NCI-H526 (cell line): ENCODE measurements at places on chromosomes 3 and 15.

DNA sequence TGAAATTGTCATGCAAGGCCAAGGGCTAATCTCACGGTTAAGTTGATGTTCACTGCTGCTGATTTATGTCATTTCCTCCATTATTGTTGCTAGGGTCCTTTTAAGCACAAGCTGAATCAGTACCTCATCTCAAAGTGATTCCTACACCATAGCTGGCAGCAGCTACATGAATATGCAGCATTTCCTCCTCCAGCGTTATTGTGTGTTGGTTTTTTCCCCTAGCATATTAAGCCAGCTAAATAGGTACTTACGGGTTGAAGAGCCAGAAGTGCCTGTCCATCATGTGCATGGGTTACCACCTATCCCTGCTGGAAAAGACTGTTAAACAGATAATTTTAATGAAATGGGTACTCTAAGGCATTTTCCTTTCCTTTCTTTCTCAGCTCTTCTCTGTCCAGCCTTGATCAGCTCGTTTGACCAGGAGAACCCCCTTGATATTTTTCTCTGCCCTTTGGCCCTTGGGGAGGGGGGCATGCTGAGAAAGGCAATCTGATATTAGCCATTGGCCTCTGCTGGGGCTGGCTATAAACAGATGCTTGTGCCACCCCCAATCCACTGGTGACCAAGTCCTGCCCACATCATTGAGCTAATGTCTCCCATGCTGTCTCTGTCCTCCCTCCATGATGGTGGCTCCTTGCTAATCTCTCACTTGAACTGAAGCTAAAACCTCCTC, 115.6 kb upstream of the PLXNA1 start:
- DNase-seq = no peak

DNA sequence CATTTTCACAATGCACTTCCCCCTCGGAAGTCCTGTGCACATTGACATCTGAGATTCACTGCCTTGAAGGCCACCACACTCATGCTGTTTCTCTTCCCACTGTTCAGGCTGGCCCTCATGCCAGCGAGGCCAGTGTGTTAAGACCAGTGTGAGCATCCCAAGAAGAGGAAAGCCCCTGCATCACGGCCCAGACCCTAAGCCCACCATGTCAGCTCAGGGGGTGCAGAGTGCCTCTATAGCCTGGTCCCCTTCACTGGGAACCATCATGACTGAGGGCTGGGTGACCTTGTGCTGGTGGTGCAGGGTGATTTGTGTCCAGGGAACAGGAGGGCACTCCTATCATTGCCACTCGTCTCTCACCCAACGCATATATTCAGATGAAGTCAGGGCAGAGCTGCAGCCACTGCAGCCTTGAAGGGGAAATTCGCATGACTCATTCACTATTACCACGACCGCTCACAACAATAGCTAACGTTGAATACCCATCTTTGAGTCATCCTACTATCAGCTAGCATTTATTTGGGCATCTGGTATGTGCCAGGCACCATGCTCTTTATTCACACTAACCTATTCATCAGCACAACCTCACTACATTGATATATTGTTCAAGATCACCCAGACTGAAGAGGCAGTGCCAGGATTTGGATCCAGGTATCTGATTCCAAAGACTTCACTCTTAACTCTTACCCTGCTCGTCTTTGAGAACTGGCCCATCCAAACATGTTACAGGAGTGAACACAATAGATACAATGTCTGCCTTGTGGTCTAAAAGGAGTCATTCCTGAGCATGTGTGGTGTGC, 58.8 kb upstream of the SLC6A11 start:
- no peak for DNase-seq

- DNase-seq = no peak
These were observed 10.9 kb downstream of the SEMA7A start for GRCh38 chr15:74422652-74423430.

- no peak for DNase-seq
These were observed 84.3 kb downstream of the EEFSEC start for GRCh38 chr3:128237348-128238183.

- DNase-seq = no peak
These were observed 36.7 kb upstream of the BLM start for GRCh38 chr15:90680371-90680935.

DNA sequence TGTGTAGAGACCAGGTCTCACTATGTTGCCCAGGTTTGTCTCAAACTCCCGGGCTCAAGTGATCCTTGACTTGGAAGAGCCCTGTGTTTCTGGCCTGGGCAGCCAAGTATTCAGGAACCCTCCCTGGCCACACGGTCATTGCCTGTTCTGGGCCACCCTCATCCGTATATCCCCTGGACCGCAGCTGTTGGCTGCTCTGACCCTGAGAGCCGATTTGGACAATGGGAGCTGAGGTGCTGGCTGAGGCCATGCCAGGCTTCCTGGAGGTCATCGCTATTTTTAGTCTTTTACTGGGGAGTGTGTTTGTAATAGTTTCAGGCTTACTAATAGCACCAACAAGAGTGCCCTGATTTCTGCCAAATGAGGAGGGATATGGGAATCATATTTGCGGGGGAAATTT, 60.7 kb downstream of the ADAMTS7 start:
- no peak for DNase-seq

- DNase-seq = no peak
These were observed 3.8 kb upstream of the LCTL start for GRCh38 chr15:66569461-66570137.

- no peak for DNase-seq
These were observed 32.8 kb downstream of the CACNA2D2 start for GRCh38 chr3:50470658-50471057.

GRCh38 chr3:49841126-49841696, 15.2 kb downstream of the TRAIP start:
- no peak for DNase-seq

DNA sequence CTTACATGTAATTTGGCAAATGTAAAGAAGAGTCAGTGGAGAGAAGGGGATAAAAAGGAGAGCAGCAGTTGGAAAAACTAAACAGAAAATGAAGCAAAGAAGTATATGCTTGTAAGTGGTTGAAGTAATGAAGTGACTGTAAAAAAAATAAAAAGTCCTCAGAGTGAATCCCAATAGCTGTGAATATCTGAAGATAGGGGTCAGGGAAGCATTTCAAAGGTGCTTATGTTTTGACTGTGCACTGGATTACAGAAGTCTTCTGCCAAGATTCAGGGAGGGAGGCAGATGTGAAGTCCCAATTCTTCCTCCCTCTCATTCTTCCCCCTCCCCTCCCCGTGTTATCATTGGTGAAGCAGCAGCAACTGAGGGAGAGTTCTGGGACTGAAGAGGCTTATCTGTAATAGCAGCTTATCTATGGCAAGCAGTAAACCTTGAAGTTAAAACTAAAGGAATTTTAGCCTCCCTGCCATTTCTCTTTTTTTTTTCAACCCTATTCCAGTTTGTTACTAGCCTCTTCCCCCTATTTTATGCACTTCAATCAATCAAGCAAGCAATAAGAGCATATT, 597.9 kb downstream of the IGSF11 start:
- DNase-seq = no peak

GRCh38 chr3:174495311-174495710, 363.8 kb upstream of the NAALADL2 start:
- no peak for DNase-seq

DNA sequence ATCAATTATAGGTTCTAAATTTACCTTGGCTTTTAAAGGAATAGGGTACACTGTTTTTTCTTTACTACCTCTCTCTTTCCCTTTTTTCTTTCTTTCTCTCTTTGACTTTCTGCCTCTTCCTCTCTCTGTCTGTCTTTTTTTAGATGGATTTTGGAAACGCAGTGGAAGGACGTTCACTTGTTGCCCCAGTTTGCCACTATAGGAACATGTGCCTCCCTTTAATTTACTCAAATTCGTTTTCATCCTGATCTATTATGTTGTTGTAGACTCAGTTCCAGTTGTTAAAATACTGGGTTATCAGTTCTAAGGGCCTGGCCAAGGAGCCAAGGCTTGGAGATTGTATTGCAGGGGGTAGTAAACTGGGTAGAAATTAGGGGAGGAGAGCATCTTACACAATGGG, 1.1 kb upstream of the SPINK8 start:
- DNase-seq = no peak

DNA sequence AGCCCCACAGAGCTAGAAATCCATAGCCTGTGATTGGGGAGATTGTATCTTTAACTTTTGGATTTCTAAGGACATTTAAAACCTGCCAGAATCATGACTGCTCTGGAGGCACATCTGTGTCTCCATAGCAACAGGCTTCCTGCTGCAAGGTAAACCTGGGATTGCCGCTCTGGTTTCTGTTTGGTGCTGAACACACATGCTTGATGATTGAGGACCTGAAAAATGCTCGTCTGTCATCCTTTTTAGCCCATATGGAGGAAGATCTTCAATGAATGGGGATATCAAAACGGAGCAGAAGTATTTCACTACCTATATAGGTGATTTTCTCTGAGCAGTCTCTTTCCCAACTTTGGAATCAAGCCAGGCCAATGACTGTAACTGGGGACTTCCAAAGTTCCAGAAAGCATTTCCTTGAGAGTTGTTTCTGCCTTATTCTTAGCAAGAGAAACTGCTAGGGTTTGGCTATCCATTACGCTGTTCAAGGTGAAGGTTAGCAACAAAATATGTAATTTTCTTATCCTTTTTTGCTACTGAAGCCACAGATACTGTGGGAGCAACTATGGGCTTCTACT, 96.5 kb upstream of the TNIK start:
- DNase-seq = peak; percentile 35

GRCh38 chr3:170387950-170388349, 30.4 kb downstream of the SKIL start:
- DNase-seq = no peak

- no peak for DNase-seq
These were observed 49.5 kb downstream of the ARHGAP31 start for GRCh38 chr3:119343719-119344118.

DNA sequence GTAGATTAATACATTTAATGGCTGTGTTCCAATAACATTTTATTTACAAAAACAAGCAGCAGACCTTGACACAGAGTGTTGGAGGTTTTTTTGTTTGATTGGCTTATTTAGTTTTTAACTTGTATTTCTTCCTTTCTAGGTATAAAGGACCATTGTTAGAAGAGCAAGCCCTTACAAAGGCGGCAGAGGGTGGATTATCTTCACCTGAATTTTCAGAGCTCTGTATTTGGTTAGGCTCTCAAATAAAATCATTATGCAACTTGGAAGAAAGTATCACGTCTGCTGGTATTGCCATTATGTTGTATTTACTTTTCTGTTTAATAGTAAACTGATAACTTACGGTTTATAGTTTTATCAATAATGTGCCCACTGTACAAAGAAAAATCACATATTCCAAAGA, 10.0 kb downstream of the FAM98B start:
- DNase-seq = peak; percentile 65

DNA sequence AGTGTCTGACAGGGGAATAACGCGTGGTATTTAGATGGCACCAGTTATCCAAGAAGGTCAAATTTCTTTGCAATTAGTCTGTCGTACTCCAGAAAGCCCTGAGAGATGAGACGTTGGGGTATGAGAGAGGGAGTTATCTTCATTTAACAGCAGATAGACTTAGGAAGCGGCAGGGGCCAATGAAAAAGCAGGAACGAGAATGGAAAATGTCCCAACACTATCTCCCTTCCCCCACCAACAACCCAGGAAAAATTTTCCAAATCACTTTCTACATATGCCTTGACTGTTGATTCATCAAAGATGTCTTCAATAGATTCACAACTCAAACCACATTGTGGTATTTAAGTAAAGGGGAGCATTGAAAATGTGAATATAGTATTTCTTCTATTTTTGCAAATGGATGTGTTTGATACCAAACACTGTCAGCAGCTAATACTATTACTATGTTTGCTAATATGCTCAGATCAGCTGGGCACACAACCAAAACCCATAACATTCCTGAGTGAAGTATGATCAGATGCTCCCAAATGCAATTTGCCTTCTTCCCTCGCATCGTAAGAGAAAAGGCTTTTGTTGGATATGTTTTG, 13.3 kb upstream of the GREM1 start:
- DNase-seq = no peak

DNA sequence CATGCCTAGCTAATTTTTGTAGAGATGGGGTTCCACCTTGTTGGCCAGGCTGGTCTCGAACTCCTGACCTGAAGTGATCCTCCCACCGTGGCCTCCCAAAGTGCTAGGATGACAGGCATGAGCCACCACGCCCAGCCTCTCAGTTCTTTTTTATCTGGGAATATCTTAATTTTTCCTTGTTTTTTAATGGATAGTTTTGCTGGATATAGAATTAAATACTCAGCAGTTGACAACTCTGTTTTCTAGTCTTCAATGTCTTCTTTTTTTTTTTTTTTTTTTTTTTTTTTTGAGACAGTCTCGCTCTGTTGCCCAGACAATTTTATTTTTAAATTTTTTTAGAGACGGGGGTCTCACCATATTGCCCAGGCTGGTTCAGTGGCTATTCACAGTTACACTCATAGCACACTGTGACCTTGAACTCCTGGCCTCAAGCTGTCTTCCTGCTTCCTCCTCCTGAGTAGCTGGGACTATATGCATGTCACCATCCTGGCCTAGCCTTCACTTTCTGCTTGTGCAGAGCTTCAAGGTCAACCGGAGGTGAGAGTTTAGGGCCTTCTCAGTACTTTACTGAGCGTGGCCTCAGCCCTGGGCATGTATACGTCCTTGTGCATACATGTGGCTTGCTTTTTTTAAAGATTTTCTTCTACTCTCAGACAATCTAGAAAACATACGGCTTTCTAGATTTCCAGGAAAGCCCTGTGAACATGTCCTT, 120.5 kb downstream of the ZNF609 start:
- DNase-seq = no peak

DNA sequence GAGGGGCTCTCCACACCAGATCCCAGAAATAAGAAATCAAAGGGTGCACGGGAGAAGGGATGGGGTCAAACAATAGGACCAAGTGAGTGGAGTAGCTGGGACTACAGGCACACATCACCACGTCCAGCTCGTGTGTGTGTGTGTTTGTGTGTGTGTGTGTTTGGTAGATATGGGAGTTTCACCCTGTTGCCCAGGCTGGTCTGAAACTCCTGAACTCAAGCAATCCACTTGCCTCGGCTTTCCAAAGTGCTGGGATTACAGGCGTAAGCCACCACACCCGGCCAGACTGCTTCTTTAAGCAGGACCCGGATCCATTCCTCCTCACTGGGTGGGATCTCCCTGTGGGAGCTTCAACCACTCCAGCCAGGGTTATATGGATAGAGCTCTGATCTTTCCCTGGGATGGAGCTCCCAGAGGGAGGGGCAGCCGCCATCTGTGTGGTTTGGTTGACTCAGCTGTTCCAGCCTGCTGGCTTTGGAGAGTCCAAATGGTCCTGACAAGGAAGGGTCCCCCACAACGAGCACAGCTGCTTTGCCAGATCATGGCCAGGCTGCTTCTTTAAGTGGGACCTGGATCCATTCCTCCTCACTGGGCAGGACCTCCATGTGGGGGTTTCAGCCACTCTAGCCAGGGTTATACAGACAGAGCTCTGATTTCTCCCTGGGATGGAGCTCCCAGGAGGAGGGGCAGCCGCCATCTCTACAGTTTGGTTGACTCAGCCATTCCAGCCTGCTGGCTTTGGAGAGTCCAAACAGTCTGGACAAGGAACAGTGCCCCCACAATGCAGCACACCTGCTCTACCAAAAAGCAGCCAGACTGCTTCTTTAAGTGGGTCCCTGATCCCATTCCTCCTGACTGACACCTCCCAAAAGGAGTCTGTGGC, 9.1 kb upstream of the AVEN start:
- DNase-seq = no peak
